ENCODE measurements at places on chromosomes 5 and 9.

DNA sequence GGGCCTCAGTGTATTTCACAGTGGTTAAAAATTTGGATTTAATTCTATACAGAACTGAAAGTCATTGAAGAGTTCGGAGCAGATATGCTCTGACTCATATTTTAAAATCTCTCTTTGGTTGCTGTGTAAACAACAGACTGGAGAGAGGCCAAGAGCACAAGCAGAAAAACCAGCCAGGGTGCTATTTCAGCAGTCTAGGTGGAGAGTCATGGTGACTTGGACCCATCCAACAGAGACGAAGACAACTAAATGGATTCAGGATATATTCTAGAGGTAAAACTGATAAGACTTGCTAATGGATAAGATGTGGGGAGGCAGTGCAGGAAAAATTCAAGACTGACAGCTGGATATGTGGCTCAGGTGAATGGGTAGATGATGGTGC is 168.9 kb downstream of the MAPKAP1 start:
- no peak for DNase-seq

DNA sequence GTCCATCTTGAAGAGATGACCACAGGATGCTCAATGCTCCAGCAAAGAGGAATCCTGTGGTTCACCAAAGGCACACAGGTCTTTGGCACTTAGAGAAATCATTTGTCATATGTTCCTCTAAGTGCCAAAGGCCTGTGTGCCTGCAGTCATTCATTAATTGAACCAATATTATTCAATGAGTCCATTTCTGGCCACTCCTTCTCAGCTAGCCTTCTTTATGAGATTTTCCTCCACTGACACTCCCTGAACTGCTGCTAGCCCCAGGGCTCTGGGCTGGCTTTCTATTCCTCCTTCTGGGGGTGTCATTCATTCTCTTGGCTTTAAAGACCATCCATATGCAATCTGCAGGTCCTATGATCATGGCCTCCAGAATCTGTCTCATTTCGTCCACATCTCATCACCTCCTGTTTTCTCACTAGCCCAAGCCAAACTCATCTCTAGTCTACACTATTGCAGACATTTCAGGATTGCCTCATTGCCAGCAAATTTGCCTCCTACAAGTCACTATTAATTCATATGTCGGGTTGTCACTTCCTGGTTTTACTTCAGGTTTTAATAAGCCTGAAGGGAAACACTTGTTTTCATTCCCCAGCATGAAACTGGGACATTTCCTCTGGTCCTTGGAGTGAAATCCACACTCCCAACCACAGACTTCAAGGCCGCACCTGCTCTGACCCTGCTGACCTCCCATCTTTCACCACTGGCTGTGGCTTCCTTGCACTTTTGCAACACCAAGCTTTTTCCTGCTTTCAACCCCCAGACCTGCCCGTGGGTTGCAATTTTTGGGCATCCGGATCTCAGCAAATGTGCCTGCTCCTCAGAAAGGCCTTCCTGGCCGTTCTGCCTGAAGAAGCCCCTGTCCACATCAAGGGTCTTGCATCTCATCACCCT is 35.1 kb downstream of the KCNIP1 start:
- no peak for DNase-seq

- no peak for DNase-seq
These were observed 138.7 kb downstream of the PLCXD3 start for GRCh38 chr5:41371738-41372137.

DNA sequence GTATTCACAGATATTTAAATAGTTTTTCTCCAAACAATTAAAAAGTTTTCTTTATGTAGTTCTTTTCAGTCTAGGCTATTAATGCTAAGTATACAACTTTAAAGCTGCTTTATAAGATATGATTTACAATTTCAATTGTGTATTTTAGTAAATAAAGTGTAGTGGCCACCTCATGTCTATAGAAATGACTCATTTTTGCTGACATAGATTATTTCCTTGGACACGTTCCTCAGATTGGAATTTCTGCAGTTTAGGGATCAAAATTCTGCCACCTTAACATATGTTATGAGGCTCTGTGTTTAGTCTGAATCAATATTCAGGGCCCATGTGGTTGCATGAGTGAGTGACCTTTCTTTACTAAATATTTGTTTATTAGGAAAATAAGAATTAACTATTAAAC is 750.2 kb downstream of the IRX1 start:
- no peak for DNase-seq

DNA sequence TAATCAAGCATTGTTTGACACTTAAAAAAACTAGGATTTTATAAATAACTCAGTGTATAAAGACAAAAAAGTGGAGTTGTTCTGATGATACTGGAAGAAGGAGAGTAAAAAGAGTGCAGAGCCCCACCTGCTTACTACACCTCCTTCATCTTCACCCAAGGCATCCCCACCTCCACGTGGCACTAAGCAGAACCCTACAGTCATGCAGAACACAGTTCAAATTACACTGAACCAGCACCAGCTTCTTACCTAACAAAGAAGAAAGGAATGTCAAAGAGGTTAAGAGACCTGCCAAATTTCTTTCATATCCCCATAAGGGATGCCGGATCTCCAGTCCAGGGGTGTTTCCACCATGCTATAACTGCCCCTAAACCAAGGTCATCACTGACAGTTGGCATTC is 55.5 kb downstream of the PDE4D start:
- no peak for DNase-seq

- peak; percentile 14 for DNase-seq
These were observed 657.1 kb upstream of the CDH10 start for GRCh38 chr5:25301836-25302235.

DNA sequence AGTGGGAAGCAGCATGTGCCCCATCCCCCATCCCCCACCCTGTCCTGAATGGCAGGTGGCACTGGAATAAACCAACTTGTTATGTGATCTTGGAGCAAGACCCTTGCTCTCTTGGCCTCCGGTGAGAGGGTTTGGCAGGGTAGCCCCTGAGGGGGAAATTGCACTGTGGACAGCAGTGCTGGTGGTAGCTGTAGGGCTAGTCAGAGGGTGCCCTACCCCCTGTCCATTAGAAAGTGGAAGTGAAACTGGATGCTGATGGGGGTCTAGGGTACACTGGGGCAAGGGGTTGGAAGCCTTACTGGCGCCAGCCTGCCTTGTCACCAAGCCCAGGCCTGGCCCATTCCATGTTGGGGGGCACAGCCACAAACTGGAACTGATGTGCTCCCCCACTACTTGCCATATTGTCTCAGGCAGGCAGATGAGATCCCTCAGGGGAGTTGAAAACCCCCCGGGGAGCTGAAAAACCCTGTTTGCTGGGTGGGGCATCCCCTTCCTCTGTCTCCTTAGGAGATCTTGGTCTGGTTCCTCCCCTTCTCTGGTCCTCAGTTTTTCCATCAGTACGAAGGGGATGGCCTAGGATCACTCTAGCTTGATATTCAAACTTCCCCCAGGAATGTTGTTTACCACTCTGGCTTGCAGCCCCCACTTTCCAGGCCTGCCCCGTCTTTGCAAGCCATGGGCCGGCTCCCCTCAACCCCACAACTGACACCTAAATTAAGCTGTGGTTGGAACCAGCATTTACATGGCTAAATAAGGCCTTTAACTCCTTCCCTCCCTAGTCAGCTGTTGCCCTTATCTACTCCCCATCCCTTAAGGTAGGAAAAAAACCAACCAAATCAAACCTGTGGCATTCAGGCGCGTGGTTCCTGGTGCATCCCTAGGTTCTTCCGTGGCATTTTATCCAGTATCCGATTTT is 14.4 kb upstream of the SYNPO start:
- no peak for DNase-seq

- DNase-seq = peak; percentile 62
These were observed 4.0 kb upstream of the CDK5RAP2 start for GRCh38 chr9:120583958-120584369.

- DNase-seq = no peak
These were observed 61.5 kb upstream of the TEX48 start for GRCh38 chr9:114743446-114743845.

DNA sequence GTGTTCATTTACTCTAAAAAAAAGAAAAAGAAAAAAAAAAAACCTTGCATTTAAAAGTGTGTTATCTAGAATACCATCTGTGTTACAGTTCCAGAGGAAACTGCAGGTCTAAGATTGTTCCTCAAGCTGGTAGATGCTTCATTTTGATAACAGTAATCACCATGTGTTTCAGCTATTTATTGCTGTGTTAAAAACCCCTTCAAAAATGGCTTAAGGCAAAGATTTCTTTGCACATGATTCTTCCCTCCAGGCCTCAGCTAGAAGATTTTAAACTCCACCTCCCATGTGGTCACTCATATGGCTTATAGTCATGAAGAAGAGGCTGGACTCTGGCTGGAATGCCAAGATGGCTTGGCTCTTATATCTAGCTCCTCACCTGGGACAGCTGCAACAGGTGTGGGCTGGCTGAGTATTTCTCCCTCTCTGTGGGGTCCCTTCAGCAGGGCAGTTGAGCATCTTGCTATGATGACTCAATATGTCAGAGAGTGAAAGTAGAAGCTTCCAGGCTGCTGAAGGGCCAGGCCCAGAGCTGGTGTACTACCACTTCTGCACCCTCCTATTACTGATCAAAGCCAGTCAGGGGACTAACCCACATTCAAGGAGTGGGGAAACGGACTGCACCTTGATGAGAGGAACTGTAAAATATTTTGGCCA is 920.4 kb upstream of the DMAC1 start:
- DNase-seq = no peak

DNA sequence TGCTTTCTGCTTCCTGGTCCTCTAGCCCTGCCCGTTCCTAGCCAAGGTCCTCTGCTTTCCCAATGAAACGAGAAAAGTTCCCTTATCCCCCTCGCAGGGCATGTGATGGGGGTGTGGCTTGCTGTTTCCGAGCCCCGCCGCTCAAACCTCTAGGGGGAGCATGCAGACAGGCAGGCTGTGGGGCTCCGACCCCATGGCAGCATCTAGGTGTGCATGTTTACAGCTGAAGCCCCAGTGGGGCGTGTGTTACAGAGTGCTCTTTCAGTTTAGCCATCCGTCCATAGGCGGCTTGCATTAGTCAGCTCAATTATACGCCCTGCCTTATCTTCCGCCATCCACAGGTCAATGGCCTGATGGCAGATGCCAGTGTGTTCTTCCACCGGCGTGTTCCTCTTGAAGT is 48.3 kb upstream of the SPATA31E1 start:
- no peak for DNase-seq

DNA sequence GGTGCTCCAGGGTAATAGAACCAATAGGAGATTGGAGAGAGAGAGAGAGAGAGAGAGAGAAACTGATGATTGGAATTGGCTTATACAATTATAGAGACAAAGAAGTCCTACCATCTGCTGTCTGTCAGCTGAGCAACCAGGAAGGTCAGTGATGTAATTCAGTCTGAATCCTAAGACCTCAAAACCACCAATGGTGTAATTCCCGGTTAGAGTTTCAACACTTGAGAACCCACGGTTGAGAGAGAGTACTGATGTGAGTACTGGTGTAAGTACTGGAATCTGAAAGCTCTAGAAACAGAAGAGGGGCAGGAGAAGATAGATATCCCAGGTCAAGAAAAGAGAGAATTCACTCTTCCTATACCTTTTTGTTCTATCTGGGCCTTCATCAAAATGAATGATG is 775.8 kb downstream of the EFNA5 start:
- DNase-seq = no peak

DNA sequence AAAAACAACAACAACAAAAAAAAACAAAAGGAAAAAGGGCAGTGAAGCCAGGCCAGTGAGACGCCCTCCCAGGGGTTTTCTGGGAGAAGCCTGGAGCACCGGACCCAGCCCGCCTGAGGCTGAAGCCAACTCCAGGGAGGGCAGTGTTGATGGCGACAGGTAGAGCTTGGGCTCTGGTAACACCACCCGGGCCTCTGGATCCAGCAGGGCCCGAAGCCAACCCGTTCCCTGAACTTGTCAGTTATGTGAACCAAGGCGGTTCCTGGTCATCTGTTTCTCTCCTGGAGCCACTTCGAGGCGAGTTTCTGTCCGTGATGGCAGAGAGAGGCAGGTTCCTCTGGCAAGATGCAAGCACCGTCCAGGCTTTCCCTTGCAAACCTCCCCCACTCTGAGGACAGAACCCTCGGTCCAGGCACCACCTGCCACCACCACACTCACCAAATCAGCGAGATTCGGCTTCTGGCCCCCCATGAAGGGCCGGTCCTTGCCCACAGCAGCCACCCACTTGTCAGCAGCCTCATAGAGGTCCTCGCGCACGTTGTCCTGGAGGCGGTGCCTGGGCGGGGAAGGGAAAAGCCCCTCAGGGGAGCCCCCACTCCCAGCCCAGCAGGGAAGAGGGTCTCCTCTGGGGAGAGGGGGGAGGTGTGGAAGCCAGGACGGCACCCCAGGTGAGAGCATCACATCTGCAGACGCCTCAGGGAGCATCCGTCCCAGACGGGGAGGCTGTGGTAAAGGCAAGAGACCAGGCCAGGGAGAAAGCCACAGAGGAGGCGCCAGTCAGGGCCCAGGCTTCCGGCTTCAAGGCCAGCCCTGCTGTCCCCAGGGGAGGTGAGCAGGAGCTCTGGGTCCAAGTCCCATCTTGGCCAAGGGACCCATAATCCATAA is 5.4 kb downstream of the PTGES2 start:
- no peak for DNase-seq

GRCh38 chr5:81202655-81203054 is 30.5 kb upstream of the CKMT2 start:
- no peak for DNase-seq
